Sciatic nerve (tissue), 2 donors: ENCODE measurements at places on chromosomes 1 and 21. TPM values are rescaled to one million over a fixed set of nuclear protein-coding genes. Genes with fewer than 3 reads are reported as not detected.

Gene DPH2
- 12.0 TPM for total RNA-seq

- no peak for DNase-seq
Measured at GRCh38 chr1:100028765-100029164, 59.0 kb downstream of the SLC35A3 start.

DNA sequence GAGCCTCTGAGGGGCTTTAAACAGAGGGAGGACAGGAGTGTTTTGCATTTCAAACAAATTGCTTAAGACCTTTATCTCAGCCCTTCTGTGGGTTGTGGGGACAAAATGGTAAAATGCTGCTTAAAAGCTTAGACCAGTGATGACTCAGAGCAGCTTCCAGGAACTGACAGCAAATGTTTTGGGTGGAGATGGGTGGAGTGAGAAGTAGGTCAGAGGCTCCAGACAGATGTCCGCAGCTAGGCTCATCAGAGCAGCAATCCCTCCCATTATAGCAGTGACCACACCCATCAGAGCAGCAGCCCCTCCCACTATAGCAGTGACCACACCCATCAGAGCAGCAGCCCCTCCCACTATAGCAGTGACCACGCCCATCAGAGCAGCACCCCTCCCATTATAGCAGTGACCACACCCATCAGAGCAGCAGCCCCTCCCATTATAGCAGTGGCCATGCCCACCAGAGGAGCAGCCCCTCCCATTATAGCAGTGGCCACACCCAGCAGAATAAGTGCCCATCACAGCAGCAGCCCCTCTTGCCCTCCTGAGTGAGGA is 532.2 kb downstream of the MATN1 start:
- DNase-seq: no peak

Gene SLC35F3
- total RNA-seq: not detected

GRCh38 chr1:227941509-227942020 is 6.2 kb downstream of the WNT9A start:
- DNase-seq: peak; percentile 57

DNA sequence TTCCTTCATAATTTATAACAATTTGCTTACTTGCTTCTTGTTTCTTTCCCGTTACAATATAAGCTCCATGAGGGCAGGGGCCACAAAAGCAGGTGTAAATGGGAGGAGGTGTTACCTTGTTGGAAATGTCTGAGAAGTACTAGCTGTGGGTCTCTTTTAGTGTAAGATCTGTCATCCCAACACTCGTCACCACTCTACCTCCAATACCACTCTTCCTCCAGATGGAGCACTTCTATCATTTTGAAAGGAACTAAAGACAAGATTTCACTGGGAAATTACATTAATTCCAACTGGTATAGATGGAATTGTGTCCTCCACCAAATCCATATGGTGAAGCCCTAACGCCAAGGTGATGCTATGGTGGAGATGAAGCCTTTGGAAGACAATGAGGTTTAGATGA is 53.0 kb upstream of the CPLANE2 start:
- DNase-seq: no peak

DNA sequence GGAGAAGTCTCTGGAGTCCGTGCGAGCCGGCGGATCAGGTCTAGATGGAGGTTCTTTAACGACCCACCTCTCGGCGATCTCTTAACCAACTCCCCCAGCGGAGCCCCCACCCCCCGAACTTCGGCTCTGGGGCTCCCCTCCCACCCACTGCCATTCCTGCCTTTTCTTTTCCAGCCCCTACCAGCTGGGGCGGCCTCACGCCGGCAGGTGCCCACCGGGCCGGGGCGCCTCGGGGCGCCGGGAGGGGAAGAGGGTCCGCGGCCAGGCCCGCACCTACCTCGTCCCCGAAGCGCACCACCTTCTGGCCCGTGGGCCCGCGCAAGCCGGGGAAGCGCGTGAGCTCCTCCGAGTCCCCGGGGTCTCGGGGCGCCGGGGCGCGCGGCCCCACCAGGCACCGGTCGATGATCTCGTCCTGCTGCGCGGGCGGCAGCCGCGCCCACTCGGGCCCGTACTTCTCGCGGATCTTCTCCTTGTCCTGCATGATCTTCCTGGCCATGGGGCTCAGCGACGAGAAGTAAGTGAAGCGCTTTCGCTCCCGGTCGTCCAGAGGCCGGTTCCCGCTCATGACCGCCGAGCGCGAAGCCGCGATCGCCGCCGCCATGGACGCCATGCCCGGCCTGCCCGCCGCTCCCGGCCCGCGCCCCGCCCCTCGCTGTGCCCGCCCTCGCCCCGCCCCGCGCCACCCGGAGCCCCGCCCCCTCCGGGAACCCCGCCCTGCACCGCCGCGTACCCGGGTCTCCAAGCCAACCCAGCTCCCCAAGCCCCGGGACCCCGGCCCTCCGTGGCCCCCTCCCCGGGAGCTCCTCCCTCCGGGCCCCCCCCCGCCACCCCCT is at the start of gene C1orf198:
Gene C1orf198, minus strand, starts transcription at position 619 of the 833 bp plus-strand sequence. Its CDS starts 9 bp downstream, at position 610.
- DNase-seq: peak; percentile 89

DNA sequence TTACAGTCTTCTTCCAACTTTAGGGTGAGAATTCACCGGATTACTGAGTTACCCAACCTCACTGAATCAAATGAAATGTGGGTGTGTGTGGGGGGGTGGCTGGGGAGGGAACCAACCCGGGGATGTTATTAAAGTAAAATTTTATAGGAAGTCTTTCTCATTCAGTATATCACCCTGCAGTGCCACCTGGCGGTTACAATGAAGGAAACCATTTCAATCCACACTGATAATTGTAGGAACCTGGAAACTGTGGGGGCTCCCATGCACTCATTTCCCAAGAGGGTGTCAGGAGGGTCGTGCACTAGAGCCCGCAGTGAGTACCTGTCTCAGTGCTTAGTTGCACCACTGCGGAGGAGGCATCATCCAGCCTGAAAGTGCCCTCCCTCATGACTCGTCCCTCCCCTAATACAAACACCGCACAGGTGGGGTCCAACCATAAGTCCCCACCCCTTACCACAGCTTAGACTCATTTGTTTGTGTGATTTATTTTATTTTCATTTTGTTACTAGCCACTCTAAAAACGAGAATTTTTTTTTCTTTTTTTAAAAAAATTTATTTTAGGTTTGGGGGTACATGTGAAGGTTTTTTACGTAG is 29.1 kb upstream of the IGSF5 start:
- DNase-seq: peak; percentile 72
